ENCODE measurements at places on chromosomes 1 and 21.

GRCh38 chr1:20885121-20885520 lies 98.0 kb upstream of the HP1BP3 start:
- DNase-seq: no peak

GRCh38 chr1:213698092-213698702 lies 289.6 kb upstream of the PROX1 start:
- DNase-seq: no peak

DNA sequence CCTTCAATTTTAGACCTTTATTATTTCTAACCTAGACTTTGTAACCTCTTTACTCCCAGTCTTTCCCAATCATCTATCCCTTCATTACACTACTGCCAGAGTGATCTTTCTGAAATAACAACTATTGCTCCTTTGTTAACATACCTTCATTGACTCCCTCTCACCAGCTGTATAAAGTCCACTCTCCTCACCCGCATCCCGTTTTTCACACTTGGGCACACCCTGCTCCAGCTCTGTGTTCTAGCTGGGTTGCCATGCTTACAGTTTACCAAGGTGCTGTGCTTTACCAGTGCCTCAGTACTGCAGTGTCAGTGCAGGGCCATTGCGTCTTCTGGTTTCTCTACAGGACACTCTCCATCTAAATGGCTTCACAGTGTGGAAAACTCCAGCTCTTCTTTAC lies 148.2 kb downstream of the NFIA start:
- DNase-seq: no peak

DNA sequence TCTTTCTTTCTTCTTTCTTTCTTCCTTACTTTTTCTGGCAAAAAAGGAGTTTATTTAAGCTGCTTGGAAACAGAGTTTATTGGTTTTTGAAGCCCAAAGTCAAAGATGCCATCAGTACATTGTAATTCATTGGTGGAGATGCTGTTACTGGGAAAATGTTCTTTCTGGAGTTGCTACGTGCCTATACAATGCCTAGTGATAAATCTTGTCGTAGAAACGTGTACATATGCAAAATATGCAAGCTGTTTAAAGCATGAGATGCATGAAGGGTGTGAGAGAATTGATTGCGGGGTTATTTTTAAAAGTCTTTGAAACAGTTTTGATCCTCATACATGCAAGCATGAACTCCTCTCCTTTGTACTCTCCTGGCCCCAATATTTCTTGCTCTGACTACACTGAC lies 1060.6 kb upstream of the NCAM2 start:
- no peak for DNase-seq

- no peak for DNase-seq
Measured at GRCh38 chr21:39800311-39800710, 55.3 kb downstream of the IGSF5 start.

GRCh38 chr1:34759503-34760357 lies at the start of gene GJB4:
Gene GJB4 (plus strand): TSS chr1:34759740. CDS start chr1:34761255, 1,515 bp downstream.
- DNase-seq: no peak

DNA sequence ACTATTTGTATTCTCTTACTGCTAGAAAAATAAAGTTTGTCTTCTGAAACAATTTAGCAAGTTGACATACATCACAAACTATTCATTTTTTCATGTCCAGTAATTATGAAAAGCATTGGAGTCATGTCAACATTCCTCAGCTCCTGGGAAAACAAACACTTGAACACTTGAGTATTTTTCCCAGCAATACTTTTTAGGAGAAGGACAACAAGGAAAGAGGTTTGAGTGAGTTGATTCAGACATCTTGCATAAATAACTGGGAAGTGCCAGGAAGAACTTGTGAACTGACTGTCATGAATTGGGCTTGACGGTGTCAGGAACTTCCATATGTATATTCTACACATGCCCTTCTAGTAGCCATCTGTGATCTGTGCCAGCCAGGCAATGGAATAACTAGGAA lies 195.6 kb downstream of the HMCN1 start:
- no peak for DNase-seq

- DNase-seq: no peak
Measured at GRCh38 chr1:179001451-179001850, 24.2 kb upstream of the FAM20B start.

- no peak for DNase-seq
Measured at GRCh38 chr21:28253961-28254360, 738.7 kb downstream of the LTN1 start.

- no peak for DNase-seq
Measured at GRCh38 chr21:20330652-20331051, 667.6 kb upstream of the NCAM2 start.

DNA sequence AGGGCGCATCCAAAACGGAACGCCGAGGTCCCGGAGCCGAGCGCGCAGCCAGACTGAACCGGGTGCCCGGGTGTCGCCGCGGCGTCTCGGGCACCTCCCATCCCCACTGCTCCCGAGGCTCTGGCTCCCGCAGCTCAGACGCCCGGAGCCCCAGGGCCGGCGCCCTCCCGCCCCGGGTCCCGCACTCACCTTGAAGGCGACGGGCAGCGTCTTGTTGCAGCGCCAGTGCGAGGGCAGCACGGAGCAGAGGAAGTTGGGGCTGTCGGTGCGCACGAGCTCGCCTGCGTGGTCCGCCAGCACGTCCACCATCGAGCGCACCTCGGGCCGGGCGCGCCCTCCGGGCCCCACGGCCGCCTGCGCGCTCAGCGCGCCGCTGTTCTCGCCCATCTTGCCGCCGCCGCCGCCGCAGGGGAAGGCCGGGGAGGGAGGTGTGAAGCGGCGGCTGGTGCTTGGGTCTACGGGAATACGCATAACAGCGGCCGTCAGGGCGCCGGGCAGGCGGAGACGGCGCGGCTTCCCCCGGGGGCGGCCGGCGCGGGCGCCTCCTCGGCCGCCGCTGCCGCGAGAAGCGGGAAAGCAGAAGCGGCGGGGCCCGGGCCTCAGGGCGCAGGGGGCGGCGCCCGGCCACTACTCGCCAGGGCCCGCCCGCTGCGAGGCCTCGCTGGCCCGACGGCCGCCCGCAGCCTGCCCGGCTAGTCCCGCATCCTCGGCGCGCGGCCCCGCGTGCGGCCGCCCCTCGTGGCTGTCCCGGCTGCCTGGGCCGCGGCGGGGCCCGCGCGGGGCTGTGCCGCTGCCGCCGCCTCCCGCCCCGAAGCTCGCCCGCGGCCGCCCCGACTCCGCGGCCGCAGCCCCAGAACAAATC lies 447 bp downstream of the RUNX3 start:
- no peak for DNase-seq

- DNase-seq: no peak
Measured at GRCh38 chr1:158169105-158169504, 11.6 kb upstream of the CD1D start.

DNA sequence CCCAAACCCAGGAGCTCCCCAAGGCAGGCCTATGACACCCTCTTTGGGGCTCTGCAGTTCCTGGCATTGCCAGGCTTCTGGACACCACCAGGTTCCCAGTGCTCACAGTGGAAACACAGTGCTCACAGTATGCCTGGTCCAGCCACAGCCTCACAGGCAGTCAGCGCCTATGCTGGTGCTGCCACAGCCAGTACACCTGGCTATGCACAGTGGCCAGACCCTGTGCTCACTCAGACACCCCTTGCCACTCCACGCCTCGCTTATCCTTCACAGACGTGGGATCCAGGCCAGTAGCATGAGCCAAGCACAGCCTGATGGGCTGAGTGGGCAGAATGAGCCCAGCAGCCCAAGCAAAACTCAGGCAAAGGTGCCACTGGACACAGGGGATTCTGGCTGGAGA lies 579.2 kb upstream of the ADGRL2 start:
- no peak for DNase-seq

DNA sequence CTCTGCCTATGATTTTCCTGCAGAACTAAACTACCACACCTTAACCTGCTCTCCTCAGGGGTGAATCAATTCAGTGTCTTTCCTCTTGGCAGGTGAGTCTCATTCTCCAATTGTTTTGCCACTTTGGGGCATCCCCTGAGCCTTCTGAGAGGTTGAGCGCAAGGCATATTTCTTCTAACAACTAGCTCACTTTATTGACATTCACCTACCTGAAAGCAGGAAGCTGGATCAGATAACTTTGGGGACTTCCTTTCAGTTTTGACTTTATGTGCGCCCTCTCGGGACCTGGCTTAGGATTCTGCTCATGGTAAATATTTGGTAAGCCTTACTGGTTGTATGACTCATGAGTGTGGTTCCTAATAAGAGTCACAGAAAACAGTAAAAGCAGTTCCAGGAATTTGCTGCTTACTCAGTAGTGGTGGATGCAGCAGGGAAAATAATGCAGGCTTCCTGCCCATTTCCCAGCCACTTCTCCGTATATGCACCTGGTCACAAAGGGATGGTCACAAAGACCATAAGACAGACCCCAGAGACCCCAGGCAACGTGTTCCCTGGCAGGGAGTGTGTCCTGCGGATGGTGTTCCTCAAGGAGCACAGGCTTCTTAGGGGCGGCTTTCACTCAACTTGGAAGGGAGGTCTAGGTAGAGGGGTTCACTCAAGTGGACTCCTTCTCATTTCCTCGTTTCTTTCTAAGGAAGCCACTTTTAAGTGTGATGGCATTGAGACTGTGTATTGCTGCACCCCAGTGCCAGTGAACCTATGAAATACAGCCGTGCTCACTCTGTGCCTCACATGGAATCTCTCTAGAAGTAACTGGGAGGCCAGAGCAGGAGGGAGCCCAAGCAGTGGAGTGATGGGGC lies 22.0 kb upstream of the BATF3 start:
- DNase-seq: no peak

DNA sequence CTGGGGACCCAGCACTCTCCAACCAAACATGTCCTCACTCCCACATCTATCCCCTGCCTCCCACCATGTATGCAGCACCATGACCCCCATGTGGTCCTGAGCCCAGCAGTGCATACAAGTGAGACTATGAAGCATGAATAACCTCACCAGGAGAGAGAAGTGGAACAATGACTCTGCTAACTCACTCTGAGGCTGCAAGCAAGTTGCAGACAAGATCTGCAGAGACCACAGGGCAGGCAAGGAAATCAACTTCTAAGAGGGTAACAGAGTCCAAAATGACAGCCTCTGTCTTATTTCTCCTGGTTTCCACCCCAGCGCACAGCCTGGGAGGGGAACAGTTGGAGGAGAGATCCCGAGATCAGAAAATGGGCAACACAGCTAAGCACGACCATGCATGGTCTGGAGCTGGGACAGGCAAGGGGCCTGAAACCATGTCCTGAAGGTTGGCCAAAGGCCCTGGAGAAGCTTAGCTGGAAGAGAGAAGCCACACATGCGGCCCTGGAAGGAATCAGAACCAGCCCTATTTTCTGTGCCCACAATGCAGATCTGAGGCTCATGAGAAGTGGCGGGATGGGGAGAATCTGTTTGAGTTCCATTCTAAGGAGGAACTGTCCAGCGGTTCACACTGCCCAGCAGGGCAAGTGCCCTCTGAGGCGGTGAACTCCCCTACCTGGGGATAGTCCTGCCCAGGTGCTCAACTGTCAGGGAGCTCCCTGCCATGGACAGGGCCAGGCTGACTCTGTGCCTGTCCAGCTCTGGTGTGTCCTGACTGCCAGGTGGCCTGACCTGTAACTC lies 12.5 kb upstream of the REN start:
- DNase-seq: no peak

DNA sequence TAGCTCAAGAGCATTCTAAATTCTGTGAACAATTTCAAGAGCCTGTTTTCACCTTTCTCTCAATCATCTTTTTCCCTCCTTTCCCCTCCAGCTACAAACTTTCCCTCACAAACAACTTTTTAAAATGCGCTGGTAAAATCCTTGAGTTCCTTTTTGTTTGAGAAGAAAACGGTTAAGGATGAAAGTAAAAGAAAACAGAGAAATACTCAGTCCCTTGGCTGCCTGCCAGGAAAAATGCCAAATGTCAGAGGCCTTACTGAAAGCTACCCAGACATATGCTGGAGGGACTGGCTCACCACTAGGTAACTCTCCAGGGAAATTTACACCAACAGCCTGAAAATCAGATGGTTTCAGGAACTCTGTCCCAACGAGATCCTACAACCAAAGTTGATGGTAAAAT lies 11.0 kb upstream of the SERBP1 start:
- peak; percentile 26 for DNase-seq

- DNase-seq: peak; percentile 33
Measured at GRCh38 chr1:114114185-114115094, 39.2 kb downstream of the SYT6 start.

GRCh38 chr1:8425150-8425780 lies 107.4 kb downstream of the SLC45A1 start:
- no peak for DNase-seq

GRCh38 chr1:19597496-19598309 lies 46.4 kb upstream of the NBL1 start:
- DNase-seq: no peak

DNA sequence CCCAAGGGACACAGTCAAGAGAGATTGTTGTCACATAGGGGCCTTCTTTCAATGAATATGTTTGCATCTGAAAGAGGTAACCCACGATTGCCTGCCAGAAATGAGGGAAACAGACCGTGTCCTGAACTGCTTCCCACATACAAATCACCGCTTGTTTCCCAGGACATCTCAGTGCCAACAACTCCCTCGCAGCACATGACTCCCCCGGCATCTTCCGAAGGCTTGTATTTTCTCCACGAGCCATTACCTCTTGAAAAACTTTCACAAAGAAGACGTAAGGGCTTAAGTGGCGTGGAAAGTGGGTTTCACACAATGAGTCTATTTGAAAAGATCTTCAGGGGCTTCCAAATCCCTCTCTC lies 31.6 kb upstream of the PDE9A start:
- no peak for DNase-seq

- DNase-seq: no peak
Measured at GRCh38 chr1:221887415-221887746, 145.5 kb upstream of the DUSP10 start.

DNA sequence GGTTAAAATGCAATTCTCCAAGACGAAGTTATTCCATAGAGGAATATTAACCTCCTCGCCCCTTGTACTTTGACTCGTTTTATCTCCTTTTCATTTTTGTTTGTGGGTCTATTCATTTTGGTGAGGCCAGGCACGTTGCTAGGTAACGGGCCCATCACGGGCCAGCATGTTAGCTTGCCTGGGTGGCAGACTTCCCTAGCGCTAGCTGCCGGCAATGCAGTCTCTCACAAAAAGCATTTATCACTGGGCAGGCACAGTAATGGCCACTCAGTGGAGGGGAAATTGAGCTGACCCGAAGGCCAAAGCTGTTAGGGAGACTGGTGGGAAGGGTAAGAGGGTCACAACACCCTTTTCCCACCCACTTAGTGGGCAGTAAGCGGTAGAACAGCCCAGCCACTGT lies 234.4 kb upstream of the FOXD3 start:
- DNase-seq: no peak

DNA sequence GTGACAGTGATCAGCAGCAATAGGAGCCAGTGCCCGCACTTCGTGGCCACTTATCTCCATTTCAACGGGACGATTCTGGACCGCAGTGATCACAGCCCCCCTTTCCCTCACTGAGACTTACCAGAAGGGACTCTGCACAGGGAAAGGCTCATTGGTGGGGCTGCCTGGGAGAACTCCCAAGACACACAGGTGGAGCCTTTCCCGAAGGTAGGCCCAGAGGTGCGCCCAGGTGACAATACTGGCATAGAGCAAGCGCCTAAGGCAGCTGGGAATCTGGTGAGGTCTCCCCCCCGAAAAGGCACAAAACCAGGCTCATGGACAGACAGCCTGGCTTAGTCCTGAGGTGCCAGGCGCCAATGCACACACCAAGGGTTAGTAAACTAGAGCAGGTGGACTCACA lies 318.9 kb downstream of the AJAP1 start:
- DNase-seq: no peak
